ENCODE measurements at places on chromosomes 1 and 21.

- no peaks in the 10 kb centered on the region for H3K4me1 ChIP-seq
- no peak for DNase-seq
- no peak overlapping the region for H3K27ac ChIP-seq
- H3K4me3 ChIP-seq = no peak overlapping the region
These were observed 76.2 kb downstream of the SLC16A1 start for GRCh38 chr1:112879834-112880233.

GRCh38 chr1:15718199-15718601 is 17.9 kb upstream of the SLC25A34 start:
- no peaks in the 10 kb centered on the region for H3K27me3 ChIP-seq
- H3K4me1 ChIP-seq = peaks cover 24% of the 10 kb centered on the region
- H3K36me3 ChIP-seq = peaks cover 70% of the 10 kb centered on the region
- DNase-seq = no peak

- no peaks in the 10 kb centered on the region for H3K27me3 ChIP-seq
- no peak for DNase-seq
- no peak overlapping the region for H3K4me3 ChIP-seq
- no peaks in the 10 kb centered on the region for H3K36me3 ChIP-seq
These were observed 70.3 kb downstream of the LTN1 start for GRCh38 chr21:28922368-28922767.

DNA sequence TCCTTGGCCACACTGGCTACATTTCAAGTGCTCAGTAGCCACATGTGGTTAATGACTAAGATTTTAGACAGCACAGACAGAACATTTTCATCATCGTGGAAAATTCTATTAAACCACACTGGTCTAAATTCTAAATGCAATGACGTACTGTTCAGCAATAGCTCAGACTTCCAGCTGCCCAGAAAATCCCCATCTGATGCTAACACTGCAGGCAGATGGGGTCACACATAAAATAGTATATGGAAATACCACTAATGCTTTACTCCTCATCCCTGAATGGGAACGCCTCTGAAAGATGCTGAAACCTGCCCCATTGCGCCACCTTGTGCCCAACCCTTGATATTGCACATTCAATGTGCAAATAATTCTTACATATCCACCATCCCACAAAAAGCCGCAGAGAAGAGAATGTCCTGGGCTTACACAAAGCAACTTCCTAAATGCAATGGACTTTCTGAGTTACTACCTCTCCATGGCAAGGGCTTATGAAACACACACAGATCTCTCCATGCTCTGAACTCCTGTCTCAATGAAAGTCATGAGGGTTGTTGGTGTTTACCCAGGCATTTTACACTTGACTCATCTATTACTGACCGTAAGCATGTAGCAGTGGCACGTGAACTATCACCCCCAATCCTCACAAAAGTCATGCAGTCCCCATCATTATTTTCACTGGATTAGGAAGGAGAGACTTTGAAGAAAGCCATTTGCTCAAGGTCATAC is 20.3 kb upstream of the SLC5A9 start:
- no peaks in the 10 kb centered on the region for H3K36me3 ChIP-seq
- no peak overlapping the region for H3K27ac ChIP-seq
- no peak overlapping the region for H3K4me3 ChIP-seq

- no peaks in the 10 kb centered on the region for H3K4me1 ChIP-seq
- no peak overlapping the region for H3K4me3 ChIP-seq
- no peaks in the 10 kb centered on the region for H3K27me3 ChIP-seq
- no peak overlapping the region for H3K27ac ChIP-seq
- DNase-seq = no peak
These were observed 28.0 kb downstream of the GRIK3 start for GRCh38 chr1:37006132-37006868.

DNA sequence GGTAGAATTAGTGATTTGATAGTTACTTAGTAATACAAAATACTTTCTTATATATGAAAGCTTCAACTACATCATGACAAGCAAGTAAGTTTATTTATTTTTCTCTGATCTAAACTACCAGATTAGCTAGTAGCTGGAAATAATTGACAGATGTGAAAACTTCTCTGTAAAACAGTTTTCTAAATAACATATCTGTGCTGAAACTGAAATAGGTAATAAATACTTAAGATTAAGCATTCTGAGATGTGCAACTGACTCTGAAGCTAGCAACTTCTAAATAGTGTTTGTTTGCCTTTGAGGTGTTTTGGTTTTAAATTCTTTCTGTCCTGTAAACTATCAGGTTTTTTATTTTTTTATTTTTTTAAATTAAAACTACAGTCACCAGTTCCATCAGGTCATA is 18.5 kb upstream of the LHX8 start:
- no peaks in the 10 kb centered on the region for H3K27me3 ChIP-seq
- H3K36me3 ChIP-seq = no peaks in the 10 kb centered on the region
- no peaks in the 10 kb centered on the region for H3K4me1 ChIP-seq

- H3K4me3 ChIP-seq = no peak overlapping the region
- H3K36me3 ChIP-seq = no peaks in the 10 kb centered on the region
- H3K27me3 ChIP-seq = no peaks in the 10 kb centered on the region
- no peak overlapping the region for H3K27ac ChIP-seq
These were observed 26.9 kb upstream of the RCAN3 start for GRCh38 chr1:24475700-24476099.

DNA sequence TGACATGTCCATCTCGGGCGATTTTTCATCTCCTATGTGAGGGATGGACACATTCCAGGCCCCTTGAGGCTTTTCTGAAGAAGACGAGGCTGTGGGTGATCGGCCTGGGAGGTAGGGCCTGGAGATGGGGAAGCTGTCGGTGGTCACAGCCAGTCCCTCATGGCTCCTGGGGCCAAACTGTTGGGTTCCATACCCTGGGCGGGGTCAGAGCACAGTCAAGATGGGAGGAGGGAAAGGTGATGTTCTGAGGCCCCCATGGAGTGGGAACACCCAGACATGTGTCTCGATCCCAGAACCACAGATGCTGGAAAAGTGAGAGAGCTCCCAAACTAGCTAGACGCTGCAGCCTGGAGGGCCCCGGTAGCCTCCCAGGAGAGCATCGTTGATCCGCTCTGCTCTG is 157.5 kb upstream of the C1orf174 start:
- H3K4me3 ChIP-seq = no peak overlapping the region
- peaks cover 33% of the 10 kb centered on the region for H3K27me3 ChIP-seq
- no peak for DNase-seq
- no peak overlapping the region for H3K27ac ChIP-seq
- no peaks in the 10 kb centered on the region for H3K36me3 ChIP-seq

DNA sequence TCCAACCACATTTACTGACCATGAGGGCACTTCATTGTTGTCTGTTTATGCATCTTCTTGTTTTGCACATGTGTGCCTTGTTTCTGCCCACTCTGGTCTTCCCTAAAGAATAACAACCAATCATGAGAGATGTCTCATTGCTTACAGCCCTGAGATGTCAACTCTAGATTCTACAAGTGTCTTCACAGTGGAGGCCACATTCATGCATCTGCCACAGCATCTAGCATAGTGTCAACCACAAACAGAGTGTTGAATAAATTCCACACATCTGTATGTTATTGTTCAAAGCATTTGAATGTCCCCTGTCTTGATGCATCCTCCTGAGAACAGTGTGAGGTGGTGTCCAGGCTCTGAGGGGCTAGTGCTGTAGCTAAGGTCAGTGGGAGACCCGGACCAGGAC is 43.1 kb downstream of the KCNC4 start:
- DNase-seq = no peak
- H3K36me3 ChIP-seq = no peaks in the 10 kb centered on the region
- H3K27me3 ChIP-seq = no peaks in the 10 kb centered on the region

DNA sequence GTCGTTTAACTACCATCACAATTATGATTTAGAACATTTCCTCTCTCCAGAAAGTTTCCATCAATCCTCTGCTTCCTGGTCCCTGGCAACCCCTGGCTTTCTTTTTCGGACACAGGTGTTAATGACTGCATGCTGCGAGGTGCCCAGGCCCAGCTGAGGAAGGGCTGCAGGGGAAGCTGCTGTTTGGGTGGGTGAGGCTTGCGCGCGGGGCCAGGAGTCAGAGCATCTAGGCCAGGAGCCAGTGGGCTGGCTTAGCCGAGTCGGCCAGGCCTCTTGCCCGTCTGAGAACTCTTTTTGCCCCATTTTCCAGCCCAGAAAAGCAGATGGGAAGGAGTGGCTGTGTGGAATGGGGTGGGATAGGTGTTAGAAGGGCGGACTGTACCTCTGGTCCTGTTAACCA is 51.5 kb downstream of the NAV1 start:
- peaks cover 21% of the 10 kb centered on the region for H3K4me1 ChIP-seq
- H3K4me3 ChIP-seq = no peak overlapping the region
- H3K27me3 ChIP-seq = no peaks in the 10 kb centered on the region
- peaks cover 9% of the 10 kb centered on the region for H3K36me3 ChIP-seq
- no peak overlapping the region for H3K27ac ChIP-seq

- H3K36me3 ChIP-seq = no peaks in the 10 kb centered on the region
- H3K27ac ChIP-seq = no peak overlapping the region
- H3K4me1 ChIP-seq = no peaks in the 10 kb centered on the region
- no peaks in the 10 kb centered on the region for H3K27me3 ChIP-seq
These were observed 415.1 kb upstream of the NEGR1 start for GRCh38 chr1:72697410-72697809.

DNA sequence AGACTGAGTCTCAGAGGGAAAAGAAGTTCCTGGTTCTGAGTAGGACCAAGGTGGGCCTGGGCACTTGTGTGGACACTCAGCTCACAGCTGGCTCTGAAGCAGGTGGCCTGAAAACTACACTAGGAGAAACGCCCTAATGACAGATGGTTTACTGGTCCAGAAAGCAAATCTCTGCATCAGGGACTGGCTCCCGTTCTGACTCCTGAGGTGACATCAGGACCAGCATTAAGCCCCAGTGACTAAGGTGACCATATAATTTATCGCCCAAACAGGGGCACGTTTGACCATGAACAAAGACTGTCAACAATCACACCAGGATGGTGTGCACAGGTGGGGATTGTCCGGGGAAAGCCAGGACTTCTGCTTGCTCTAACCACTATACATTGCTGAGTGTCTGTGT is 12.2 kb upstream of the CD34 start:
- H3K4me3 ChIP-seq = no peak overlapping the region
- peak overlapping the region; percentile 36 for H3K27ac ChIP-seq
- H3K27me3 ChIP-seq = no peaks in the 10 kb centered on the region
- peaks cover 7% of the 10 kb centered on the region for H3K4me1 ChIP-seq

DNA sequence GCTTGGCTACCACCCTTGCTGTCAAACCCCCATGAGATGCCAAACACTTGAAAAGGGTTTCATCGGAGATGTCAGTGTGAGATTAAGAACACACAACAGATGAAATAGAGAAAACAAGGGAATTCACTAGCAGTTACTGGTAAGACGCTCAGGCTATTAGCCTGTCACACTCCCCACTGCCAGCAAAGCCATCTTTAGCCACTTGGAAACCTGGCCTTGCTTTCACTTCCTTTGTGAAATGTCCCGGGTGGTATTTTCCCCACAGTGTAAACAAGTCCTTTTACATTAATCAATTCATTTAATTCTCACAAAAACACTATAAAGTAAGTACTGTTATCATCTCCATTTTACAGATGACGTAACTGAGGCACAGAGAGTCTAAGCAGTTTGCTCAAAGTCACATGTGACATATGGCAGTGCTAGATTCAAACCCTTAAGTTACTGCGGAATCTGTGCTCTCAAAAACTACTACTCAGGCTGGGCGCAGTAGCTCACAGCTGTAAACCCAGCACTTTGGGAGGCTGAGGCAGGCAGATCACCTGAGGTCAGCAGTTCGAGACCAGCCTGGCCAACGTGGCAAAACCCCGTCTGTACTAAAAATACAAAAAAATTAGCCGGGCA is 32.7 kb upstream of the KHDRBS1 start:
- no peak overlapping the region for H3K4me3 ChIP-seq
- H3K27ac ChIP-seq = no peak overlapping the region
- no peaks in the 10 kb centered on the region for H3K27me3 ChIP-seq
- H3K4me1 ChIP-seq = no peaks in the 10 kb centered on the region
- DNase-seq = no peak
- H3K36me3 ChIP-seq = no peaks in the 10 kb centered on the region

- no peaks in the 10 kb centered on the region for H3K36me3 ChIP-seq
- no peaks in the 10 kb centered on the region for H3K27me3 ChIP-seq
- H3K4me1 ChIP-seq = no peaks in the 10 kb centered on the region
- no peak overlapping the region for H3K4me3 ChIP-seq
These were observed 29.3 kb downstream of the NTMT2 start for GRCh38 chr1:170175041-170175440.

GRCh38 chr1:226129230-226129629 is 57.3 kb downstream of the ACBD3 start:
- H3K36me3 ChIP-seq = no peaks in the 10 kb centered on the region
- peak; percentile 11 for DNase-seq
- no peak overlapping the region for H3K4me3 ChIP-seq
- H3K4me1 ChIP-seq = no peaks in the 10 kb centered on the region

DNA sequence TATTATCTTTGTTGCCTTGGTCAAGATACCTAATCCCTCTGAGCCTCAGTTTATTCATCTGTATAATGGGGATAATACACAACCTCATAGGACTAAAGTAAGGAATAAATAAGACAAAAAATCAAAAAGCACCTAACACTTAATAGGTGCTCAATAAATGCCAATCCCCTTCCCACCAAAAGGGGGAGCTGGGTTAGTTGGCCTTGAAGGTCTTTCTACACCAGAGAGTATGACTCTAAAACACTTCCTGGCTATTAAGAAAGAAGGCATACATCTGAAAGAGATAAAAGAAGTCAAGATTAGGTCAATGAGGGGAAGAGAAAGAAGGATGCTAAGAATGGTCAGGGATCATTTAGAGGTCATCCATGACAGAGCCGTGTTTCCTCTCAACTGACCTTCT is 11.1 kb downstream of the VSIG8 start:
- DNase-seq = no peak
- H3K36me3 ChIP-seq = no peaks in the 10 kb centered on the region
- no peak overlapping the region for H3K27ac ChIP-seq
- no peaks in the 10 kb centered on the region for H3K27me3 ChIP-seq
- H3K4me3 ChIP-seq = no peak overlapping the region

GRCh38 chr1:109761227-109762038 is 2.3 kb downstream of the EPS8L3 start:
- H3K4me3 ChIP-seq = no peak overlapping the region
- peaks cover 3% of the 10 kb centered on the region for H3K4me1 ChIP-seq
- H3K36me3 ChIP-seq = no peaks in the 10 kb centered on the region
- no peak overlapping the region for H3K27ac ChIP-seq

DNA sequence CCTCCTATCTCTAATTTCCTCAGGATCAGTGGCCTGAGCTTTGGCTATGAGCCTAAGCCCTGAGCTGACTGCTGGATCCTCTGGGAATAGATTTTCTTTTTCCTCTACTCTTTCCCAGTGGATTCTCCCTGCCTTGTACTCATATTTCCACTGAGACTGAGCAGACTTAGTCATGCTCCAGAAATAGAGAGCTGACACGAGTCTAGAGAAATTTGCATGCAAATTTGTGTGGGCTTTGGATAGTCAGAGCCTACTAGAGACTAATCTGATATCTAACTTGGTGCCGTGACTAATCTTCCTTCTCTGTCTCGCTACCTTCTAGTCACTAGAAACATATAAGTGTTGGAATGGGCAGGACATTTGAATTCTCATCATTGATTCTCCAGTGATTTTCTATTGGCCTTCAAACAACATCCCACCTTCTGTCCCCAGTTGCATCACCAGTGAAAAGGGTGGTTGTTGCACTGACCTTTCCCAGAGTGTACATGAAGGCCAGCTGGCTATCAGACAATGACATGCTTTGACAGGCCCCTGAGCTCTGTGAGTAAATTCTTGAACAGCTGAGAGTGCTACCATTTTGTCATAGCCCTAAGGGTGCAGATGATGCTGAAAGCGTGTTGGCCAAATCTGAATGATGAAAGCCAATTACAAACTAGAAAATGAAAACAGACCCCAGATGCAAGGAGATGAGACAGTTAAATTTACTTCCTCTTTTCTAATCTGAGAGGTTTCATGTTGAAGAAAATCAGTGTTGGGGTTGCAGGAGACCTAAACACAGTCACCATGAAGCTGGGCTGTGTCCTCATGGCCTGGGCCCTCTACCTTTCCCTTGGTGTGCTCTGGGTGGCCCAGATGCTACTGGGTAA is at the start of gene FCRLA:
Gene FCRLA (plus strand): TSS at position 748 of the 866 bp plus-strand sequence. CDS start 36 bp downstream, at position 784.
- H3K4me3 ChIP-seq = no peak within 1 kb of the TSS
- peak within 1 kb of the TSS; percentile 34 for H3K27ac ChIP-seq
- H3K4me1 ChIP-seq = peaks cover 13% of the 10 kb centered on the region
- H3K27me3 ChIP-seq = no peaks in the 10 kb centered on the region

All from tibial artery (tissue), 4 donors.